ENCODE measurements at places on chromosomes 12 and 14.
A peak's percentile ranks its signal among the peaks of the same experiment; 100 is the strongest.

GRCh38 chr12:26617513-26617912 lies 215.5 kb downstream of the ITPR2 start:
- no peak for DNase-seq

DNA sequence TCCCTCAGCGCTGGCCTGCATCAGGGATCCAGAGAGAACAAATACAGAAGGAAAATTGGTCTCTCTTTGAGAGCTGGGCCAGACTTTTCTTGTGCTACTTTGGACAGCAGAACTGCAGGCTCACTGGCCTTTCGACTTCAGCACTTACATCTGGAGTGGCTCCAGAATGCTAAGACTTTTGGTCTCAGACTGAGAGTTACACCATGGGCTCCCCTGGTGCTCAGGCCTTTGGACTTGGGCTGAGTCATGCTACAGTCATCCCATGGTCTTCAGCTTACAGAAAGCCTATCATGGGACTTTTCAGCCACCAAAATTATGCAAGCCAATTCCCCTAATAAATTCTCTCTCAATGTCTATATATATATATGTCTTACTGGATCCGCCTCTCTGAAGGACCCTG lies 9.0 kb upstream of the CD163 start:
- no peak for DNase-seq

- peak; percentile 15 for DNase-seq
These were observed 14.6 kb upstream of the RBM19 start for GRCh38 chr12:113980537-113981337.

DNA sequence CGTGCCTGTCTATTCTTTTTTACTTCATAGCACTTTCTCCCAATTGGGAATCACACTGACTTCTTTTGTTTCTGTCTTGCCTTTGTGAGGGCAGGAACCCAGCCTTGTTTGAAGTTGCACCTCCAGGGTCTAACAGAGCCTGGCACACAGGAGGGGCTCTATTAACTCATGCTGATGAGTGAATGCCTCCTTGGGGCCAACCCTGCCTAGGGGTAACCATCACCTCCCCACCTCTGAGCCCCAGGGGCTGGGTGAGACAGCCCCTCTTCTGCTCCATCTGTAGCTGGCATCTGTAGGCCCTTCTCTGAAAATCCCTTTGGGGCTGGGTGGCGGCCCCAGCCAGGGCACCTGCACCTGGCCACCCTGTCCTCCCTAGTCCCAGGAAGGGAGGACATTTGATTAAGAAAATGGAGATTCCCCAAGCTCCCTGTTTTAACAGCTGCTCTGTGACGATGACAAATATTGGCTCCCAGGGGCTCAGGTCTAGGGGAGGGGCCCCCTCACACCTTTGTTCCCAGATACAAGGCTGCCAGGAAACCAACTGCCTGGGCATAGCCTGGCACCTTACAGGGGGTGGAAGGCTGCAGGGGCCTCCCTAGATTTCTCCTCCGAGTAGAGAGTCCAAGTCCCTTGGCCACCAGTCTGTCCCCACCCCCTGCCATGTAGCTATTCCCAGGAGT lies 11.8 kb downstream of the TAMALIN start:
- no peak for DNase-seq

DNA sequence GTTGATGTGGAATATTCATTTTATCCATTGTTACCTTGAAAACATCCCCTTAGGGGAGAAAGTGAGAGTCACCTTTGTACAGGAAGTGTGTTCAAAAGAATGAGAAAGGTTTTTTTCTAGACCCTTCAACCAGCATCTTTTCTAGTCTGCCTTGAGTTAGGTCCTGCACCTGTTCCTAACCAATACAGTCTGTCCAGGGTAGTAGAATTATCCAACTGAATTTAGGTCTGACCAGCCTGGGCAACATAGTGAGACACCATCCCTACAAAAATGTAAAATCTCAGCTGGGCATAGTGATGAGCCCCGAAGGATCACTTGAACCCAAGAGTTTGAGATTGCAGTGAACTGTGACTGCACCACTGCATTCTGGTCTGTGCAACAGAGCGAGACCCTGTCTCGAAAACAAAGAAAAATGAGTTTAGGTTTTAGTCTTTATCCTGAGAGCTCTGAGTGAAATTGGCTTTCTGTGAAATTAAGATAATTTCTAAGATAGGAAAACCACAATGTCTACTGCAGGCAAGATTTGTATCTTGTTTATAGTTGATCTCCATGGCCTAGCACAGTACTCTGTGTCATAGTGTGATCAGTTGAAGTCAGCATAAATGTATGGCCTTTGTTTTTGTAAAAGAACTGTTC lies 25.2 kb downstream of the ARHGAP5 start:
- DNase-seq = peak; percentile 19

- DNase-seq = peak; percentile 38
These were observed 751 bp downstream of the GDF11 start for GRCh38 chr12:55743406-55744339.

GRCh38 chr12:84793558-84794367 lies 118.8 kb downstream of the SLC6A15 start:
- DNase-seq = no peak

- DNase-seq = no peak
These were observed 157.0 kb downstream of the MYRFL start for GRCh38 chr12:69981881-69982475.

DNA sequence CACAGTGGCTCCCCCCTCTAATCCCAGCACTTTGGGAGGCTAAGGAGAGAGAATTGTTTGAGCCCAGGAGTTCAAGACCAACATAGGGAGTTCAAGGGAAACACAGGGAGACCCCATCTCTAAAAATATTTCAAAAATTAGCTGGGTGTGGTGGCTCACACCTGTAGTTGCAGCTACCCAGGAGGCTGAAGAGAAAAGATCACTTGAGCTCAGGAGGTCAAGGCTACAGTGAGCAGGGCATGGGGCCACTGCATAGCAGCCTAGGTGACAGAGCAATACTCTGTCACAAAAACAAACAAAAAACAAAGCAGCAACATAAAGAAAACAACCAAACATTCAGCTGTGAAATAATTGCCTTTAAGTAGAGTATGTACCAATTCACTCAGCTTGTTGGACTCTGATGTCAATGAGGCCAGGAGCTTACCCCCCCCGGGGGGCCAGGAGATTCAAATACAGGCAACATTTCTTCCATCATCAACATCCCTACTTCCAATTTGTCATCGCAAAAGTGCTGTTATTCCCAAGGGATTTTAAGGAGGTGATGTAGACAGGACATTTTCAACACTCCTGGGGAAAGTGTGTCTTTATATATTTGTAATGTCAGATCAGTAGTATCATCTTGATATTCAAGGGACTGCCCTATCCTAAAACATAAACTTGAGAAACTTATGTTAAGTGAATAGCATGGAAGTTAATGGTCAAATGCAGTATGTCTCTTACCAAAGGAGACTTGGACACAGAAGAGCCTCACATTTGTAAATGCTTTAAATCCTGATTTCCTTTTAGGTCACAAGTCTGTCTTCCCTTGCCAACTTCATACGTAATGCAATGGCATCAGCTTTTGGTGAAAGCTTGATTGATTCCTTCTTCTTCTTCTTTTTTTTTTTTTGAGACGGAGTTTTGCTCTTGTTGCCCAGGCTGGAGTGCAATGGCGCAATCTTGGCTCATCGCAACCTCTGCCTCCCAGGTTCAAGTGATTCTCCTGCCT lies 40.6 kb upstream of the AEBP2 start:
- no peak for DNase-seq

DNA sequence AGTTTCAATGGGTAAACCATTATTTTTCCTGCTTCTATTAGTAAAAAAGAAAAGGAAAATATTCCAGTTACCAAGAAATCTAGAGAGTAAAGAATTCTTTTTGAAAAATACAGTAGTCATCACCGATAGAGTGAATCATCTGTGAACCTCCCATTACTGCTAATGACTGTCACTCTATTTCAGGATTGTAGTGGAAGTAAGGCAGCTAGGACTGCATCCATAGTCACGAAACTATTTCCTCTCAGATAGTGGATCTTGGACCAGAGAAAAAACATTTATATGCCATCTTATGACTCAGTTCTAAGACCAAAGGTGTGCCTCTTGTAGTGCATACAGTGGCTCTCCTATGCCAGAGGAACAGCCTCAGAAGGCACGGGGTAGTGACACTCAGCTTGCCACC lies 173.9 kb upstream of the PLEKHA5 start:
- no peak for DNase-seq

- DNase-seq = peak; percentile 39
These were observed 157.5 kb upstream of the HIF1A start for GRCh38 chr14:61537563-61538463.

DNA sequence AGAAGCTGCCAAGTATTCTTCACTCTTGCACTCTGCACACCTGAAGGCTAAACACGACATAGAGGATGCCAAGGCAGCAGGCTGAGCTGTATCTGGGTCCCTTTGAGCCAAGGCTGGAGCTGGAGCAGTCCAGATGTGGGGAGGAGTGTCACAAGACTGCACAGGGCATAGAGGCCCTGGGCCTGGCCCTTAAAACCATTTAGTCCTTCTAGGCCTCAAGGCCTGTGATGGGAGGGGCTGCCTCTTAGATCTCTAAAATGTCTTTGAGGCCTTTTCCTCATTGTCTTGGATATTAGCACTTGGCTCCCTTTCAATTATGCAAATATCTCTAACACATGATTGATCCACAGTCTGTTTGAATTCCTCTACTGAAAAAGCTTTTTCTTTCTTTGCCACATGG lies 28.0 kb upstream of the C14orf132 start:
- DNase-seq = no peak

DNA sequence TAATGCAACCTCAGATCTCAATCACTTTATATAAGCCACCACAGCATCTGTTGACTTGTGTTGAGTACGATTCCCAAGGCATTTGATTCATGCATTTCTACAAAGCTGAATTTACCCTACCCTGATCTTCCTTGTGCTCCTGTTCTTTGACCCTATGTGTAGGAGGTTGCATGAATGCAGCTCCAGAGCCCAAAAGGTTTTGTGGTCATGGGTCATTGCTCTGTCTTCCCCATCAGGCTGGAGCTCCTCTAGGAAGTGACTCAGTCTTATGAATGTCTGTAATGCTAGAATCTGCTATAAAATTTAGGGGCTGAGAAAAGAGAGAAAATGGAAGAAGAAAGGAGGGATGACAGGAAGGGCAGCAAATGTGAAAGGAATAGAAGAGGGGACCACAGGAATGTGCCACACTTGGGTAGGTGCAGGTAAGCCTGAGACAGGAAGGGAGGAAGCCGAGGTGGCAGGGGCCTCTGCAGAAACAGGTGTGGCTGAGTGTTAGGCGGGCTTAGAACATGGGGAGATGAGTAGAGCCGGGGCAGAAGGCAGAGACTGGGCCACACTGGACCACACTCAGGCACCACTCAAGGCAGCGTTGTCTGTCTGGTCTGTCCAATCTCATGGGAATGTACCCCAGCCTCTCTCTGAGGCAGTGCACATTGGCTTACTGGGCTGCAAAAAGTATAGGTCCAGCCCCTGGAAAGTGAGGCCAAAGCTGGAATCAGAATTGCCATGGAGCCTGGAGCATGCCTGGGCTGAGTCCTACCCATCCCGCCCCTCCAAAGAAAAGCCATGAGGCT lies 334.1 kb downstream of the BCL11B start:
- no peak for DNase-seq

- DNase-seq = no peak
These were observed 60.2 kb upstream of the FERMT2 start for GRCh38 chr14:53011053-53011462.

GRCh38 chr14:95163132-95163531 lies 5.8 kb upstream of the DICER1 start:
- no peak for DNase-seq

DNA sequence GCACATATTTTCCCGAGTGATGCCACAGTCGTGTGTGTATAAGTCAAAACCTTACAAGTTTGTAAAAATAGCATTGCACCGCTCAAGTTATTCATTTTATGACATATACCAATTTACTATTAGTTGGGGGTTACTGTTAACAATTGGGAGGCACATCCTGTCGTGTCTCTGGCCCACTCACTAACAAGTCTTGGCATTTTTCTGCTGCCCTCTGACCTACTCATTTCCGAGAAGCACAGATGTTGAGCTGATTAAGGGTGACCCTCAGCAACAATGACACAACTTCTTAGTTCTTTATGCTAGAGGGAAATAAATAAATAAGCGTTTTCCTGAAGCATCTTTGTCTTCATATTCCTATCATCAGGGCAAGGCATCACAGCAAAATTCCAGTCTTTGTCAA lies 6.8 kb upstream of the ATG14 start:
- no peak for DNase-seq

- DNase-seq = no peak
These were observed 532.2 kb upstream of the MIS18BP1 start for GRCh38 chr14:45785240-45785639.

GRCh38 chr12:92634730-92635129 lies 68.1 kb upstream of the PLEKHG7 start:
- no peak for DNase-seq

DNA sequence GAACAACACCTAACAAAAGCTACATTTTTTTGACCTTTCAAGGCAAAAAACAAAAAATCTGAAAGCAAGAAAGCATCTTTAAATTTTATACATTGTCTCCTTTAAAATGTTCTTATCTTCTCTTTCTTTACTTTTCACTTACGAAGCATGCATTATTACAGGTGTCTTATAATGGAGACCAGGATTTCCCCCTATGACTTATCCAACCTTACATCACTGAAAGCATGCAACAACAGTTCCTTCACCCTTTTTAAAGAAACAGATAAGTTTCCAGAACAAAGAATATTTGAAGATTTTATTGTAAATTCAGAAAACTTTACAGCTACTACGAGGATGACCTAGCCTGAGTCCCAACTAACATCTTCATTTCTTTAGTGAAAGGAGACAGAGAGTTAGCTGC lies 277.2 kb downstream of the AKAP6 start:
- DNase-seq = no peak

GRCh38 chr12:107469011-107469410 lies 216.6 kb upstream of the PWP1 start:
- DNase-seq = no peak

GRCh38 chr12:74889563-74890236 lies 319.9 kb downstream of the KCNC2 start:
- no peak for DNase-seq

All from CD4-positive, alpha-beta T cell treated with Interleukin-6 at 100 ng/mL for 8 hours (primary cell).